ENCODE measurements at places on chromosomes 7 and 10.
A peak's percentile ranks its signal among the peaks of the same experiment; 100 is the strongest.

DNA sequence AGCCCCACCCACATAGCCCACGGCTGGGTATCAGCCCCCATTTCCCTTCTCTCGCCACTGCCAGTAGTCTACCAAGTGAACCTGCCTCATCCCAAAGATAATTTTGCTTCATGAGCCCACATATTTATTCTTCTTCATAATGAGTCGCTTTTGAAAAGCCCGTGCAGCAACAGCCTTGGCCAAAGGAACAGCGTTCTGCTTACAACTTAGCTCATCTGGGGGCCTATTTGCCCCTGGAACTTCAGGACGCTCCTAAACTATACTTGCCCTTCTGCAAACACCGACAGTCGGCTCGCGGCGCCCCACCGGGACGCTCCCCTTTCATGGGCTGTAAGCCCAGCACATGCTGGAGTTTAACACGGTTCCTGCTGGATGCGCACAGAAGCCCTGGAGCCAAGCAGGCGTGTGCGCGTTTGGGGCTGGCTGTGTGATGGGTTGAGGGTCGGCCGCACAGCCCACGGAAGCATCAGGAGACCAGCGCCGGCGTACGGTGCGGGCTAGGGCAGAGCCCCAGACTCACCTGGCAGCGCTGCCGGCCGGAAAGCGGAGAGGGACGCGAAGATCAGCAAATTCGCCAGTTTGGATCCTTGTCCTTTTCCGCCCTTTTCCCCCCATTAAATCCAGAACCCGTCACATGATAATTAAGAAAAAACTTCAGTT lies 370 bp downstream of the TMEM60 start:
- DNase-seq, result no peak

GRCh38 chr7:19772841-19773760 lies at the start of gene TMEM196:
TMEM196 (minus strand) TSS chr7:19773617; CDS start chr7:19772696, 921 bp downstream.
- peak; percentile 10 for DNase-seq

DNA sequence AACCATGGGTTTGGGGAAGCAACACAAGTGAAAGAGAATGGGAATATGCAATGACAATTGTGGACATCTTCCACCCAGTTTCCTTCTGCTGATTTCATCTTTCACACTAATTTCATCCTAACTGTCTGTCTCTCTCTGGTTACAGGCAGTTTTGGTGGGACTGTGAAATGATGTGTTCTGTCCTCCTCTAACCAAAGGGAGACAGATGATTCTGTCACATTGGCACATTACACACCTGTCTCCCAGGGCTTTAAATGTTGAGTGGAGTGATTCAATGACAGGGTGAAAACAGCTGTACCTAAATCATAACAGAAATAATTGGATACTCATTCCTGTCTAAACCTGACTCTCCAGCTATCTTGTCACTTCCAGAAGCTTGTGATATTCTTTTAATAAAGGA lies 60.0 kb downstream of the DGKB start:
- DNase-seq, result no peak

DNA sequence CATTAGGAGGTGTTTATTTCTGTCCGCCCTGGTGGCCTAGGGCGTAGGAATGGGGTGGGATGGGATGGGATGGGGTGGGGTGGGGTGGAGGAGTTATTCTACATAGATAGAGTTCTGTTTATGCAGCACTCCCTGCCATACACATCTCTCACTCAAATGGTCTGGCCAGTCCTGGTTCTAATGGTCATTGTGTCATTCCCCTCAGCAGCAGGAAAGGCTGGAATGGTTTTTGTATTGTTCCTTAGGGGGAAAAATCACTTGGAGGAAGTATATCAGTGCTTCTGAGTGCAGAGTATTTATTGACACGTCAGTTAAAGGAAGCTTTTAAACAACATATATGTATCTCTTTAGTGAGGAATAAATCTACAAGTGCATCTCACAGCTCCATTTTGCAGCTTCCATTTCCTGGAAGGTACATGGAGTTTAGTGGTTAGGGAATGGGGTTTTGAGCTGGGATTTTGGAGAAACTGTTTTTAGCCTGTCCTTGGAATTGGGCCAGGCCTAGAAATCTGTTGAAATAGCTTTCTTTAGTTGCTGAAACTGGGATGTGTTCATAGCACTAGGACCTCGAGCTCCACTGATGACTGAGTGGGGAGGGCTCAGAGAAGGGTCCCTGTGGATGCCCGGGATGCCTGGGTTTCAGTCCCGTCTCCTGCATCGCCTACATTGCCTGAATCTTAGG lies 8.3 kb downstream of the TSPAN14 start:
- DNase-seq, result peak; percentile 74

DNA sequence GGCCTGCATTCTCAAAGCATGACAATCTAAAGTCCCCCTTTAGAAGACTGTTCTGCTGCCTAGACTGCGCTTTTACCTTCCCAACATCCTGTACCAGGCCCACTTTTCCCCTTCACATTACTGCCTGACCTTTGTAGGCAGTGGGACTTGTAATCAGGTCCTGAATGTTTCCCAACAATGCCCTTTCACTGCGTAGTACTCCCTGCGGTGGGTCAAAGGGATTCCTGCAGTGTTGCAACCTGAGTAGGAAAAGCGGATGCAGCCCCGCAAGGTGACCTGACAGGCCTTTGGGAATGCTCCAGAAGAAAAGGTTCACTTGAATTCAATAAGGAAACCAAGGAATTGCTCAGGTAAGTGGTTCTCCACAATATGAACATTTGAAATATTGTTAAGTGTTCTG lies 4.9 kb upstream of the TCAF1 start:
- no peak for DNase-seq

- DNase-seq, result no peak
These were observed 84.5 kb downstream of the AOAH start for GRCh38 chr7:36639826-36640225.

- no peak for DNase-seq
These were observed 387.0 kb upstream of the SEMA3D start for GRCh38 chr7:85573844-85574243.

All from ovary (tissue), 10 donors.